ENCODE measurements at places on chromosomes 16 and 17. TPM values are rescaled to one million over a fixed set of nuclear protein-coding genes. Genes with fewer than 3 reads are reported as not detected.

The TRAPPC1 gene
- 131 TPM for polyA plus RNA-seq

GRCh38 chr17:11921296-11921695 is 76.0 kb downstream of the ZNF18 start:
- no peak for DNase-seq

- DNase-seq = no peak
Measured at GRCh38 chr17:49016775-49017463, 19.7 kb downstream of the IGF2BP1 start.

- no peak for DNase-seq
Measured at GRCh38 chr16:4488499-4488967, 12.3 kb downstream of the HMOX2 start.

The FN3K gene
- 24.8 TPM for polyA plus RNA-seq

Data from right renal cortex interstitium (tissue), 3 donors.